ENCODE measurements at places on chromosomes 4 and X.

GRCh38 chr4:40038977-40039376 lies 17.7 kb upstream of the N4BP2 start:
- no peak for DNase-seq

DNA sequence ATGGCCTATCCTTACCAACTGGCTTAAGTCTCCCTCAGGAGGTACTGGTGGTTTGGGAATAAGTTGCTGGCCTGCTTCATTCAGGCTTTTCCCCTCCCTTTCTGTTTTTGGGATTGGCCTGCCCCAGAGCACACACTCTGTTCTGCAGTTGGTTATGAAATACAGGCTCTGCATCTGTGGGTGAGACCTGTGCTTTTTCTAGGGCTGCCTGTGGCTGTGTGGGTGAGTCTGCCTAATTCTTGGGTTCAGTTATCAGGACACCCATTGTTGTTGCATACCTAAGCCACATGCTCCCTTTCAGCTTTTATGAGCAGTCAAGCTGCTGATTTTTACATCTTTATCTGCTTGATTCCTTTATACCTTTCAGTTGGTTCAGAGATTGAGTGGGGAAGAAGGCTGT lies 19.0 kb upstream of the CWH43 start:
- DNase-seq: no peak

DNA sequence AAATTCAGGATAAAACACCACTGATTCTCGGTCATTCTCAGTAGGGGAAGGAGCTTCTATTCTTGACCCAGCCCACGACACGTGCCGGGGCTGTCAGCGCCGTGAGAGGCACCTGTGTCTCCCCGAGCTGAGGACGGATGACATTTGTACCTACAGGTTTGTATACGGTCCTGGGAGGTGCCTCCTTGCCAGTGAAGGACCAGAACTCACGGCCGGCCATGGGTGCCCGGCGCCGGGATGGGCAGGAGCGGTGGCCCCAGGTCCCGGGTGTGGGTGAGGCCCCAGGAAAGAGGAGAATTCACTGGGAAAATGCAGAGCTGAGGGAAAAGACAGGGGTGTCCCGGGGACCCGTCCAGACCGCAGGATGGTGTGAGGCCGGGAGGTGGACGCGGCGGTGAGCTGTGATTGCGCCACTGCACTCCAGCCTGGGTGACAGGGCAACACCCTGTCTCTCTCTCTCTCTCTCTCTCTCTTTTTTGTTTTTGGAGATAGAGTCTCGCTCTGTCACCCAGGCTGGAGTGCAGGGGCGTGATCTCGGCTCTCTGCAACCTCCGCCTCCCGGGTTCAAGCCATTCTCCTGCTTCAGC lies 48.9 kb upstream of the PPP2R3B start:
- DNase-seq: no peak

GRCh38 chrX:150436195-150436594 lies 73.1 kb downstream of the MAMLD1 start:
- no peak for DNase-seq

GRCh38 chrX:20547611-20548051 lies 280.9 kb upstream of the RPS6KA3 start:
- DNase-seq: no peak

DNA sequence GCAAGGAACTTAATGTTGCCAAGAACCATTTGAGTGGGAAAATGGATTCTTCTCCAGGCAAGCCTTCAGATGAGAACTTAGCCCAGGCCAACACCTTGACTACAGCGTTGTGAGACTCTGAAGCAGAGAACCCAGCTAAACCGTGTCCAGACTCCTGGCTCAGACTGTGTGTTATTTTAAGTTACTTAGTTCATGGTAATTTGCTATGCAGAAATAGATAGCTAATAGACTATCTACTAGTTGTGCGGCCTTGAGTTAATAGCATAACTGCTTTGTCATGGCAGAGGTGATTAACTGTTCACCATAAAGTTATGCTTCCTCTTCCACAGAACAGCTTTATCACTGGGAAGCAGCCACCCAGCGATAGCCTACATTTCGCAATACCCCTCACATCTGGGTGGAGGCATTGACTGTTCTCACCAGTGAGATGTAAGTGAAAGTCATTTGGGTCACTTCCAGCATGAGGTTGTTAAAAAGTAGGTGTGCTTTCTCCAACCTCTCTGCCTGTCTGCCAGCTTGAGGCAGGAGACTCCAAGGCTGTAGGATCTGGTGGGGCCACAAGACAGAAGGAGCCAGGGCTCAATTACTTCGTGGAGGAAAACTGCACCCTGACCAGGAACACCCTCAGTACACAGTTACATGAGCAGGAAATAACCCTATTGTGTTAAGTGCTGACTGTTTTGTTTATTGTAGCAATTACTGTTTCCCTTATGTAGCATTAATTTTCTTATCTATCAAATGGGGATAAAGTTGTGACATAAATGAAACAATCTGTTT lies 94.2 kb downstream of the GPAT3 start:
- DNase-seq: no peak

GRCh38 chr4:138500869-138501268 lies 258.7 kb upstream of the SLC7A11 start:
- no peak for DNase-seq

- DNase-seq: no peak
Observed at GRCh38 chrX:130994671-130995070, 63.5 kb upstream of the ARHGAP36 start.

DNA sequence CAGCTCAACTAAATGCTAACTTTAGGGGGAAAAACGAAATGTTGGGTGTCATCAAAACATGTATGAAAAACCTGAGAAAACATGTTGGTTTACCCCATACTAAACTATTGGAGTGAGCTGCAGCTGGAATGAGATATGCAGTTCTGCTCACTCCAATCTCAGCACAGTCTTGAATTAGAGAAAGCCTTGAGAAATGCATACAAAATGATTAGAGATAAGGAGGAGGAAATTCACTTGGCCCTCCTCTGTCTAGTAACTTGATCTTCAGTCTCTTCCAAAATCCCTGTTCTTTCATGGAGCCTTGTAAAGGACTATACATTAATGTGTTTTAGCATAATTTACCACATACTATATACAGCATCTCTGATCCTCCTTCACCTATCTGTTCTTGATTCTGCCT lies 3.2 kb upstream of the LRCH2 start:
- DNase-seq: no peak

DNA sequence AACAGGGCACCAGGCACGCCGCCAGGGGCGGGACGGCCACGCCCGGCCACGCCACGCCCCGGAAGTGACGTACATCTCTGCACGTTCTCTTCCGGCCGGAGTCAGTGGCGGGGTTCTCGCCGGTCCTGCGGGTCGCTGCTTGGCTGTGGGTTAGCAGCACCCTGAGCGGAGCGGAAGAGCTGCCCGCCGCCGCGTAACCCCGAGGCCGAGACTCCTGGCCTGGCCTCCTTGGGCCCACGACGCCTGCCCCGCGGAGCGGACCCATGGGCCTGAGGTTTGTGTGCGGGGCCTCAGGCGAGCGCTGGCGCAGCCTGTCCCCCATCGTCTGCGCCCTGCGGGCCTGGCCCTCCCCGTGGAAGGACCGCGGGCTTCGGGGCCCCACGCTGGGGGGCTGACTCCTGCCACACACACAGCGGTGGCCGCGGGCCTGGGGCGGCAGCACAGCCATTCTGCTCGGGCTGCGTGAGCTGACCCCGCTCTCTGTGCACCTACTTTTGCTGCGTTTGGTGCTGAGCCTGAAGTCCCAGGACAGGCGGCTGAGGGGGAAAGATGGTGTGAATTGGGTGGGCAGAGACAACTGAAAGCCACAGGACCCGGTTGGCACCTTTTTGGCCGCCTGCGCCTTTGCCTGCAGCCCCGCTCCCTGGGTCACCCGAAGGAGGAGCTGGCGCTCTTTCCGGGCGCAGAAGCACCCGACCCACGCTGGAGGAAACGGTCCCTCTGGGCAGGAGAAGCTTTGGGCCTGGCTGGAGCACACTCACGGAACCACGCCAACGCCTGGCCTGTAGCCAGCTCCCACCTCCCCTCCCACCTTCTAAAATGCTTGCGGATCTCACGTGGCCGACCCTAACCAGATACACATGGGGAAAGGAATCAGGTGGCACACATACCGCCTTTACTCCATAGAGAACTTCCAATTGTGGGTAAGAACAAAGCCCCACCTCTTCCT lies 28.1 kb downstream of the NOP14 start:
- DNase-seq: peak; percentile 88

- no peak for DNase-seq
Observed at GRCh38 chr4:125522992-125523391, 208.2 kb downstream of the FAT4 start.

- no peak for DNase-seq
Observed at GRCh38 chrX:107571296-107571998, 56.9 kb upstream of the PRPS1 start.
